ENCODE measurements at places on chromosomes 1 and 21. TPM values are rescaled to one million over a fixed set of nuclear protein-coding genes. Genes with fewer than 3 reads are reported as not detected.

DNA sequence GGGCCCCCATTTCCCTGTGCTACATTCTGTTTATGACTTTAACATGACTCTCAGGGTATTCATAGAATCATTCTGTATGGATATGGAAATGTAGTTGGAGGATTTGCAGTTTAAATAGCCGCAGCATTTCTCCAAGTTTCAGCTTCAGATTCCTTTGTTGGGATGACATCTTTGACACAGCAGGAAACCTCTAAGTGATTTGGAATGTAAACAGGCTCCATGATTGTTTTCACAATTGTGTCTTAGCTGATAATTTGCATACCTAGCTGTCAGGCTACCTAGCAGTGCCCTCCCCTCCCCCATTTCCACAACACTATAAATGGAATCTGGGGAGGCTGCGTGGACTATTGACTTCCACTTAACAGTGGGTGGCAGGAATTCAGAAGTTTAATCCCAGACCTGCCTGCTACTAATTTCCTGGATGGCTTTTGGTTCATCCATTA lies 290.2 kb downstream of the HLX start:
- DNase-seq, result no peak

DNA sequence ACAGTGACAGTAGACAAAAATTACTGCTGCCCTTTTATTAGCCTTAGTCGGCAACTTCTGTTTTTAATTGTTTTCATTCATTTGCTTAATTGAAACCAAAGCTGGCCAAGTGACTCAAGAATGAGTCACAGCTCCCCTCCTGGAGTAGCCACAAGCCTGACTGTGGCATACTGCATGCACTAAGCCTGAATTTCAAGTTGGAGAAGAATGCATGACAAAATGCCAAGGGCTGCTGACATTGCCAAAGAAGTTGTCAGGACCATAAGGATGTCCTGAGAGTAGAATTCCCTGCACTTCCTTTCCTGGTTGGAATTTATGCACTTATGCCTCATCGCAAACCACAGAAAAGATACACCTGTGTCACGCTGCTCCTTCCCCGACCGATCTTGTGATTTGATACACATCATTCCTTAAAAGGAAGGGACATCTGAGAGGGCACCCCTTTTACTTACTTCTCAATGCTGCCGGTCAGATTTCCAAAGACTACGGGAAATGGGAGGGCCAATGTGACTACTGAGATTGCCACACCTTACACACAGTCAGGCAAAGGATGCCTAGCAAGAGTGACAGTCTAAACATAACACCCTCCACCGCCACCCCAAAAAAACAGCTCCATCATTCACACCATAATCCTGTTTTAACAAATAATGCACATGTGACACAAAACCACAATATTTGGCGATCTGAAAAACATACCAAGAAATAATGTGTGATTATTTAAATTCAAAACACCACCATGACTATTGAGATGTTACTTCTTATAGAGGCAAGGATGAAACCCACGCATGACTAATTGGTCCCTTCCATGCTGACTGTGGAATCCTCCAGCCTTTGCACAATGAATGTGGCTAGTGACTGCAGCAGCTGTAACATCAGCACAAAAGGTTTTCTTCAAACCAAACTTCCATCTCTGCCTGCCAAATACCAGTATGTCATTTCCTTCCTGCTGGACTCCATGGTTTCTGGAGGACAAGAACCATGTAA lies 28.2 kb downstream of the VAV3 start:
- peak; percentile 64 for DNase-seq

GRCh38 chr1:27778056-27778455 lies 5.0 kb downstream of the STX12 start:
- DNase-seq, result no peak

DNA sequence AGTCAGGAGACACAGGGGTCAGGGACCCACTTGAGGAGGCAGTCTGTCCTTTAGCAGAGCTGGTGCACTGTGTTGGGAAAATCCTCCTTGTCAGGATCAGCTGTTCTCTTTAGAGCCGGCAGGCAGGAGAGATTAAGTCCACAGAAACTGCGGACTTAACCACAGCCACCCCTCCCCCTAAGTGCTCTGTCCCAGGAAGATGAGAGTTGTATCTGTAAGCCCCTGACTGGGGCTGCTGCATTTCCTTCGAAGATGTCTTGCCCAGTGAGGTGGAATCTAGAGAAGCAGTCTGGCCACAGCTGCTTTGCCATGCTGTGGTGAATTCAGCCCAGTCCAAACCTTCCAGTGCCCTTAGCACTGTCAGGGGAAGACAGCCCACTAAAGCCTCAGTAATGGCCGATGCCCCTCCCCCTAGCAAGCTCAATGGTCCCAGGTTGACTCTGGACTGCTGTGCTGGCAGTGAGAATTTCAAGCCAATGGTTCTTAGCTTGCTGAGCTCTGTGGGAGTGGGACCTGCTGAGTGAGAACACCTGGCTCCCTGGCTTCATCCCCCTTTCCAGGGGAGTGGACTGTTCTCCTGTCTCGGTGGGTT lies 172.8 kb downstream of the ST6GALNAC3 start:
- no peak for DNase-seq

DNA sequence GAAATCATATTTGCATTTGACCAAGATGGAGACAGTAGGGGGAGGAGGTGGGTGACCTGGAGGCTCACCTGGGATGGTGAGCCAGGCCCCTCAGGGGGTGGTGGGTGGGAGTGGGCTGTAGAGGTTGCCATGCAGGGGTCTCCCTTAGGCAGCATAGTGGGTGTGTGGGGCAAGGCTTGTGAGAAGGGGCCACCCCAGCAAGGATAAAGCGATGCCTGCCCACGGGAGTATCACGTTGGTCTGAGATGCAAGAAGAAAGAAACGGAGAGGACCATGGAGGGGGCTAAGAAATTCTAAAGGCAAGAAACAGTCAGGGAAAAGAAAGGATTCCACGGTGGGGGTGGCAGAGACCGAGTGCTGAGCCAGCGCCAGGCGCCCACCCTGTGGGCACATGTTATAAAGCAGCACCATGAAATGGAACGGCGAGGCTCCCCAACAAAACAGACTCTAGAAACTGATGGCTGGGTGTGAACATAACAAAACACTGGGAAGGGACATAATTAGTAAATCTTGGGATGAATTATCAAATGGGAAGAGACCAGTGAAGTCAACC lies 11.7 kb upstream of the C2CD2 start:
- DNase-seq, result no peak

GRCh38 chr1:59078070-59078800 lies 218.7 kb upstream of the FGGY start:
- DNase-seq, result no peak

DNA sequence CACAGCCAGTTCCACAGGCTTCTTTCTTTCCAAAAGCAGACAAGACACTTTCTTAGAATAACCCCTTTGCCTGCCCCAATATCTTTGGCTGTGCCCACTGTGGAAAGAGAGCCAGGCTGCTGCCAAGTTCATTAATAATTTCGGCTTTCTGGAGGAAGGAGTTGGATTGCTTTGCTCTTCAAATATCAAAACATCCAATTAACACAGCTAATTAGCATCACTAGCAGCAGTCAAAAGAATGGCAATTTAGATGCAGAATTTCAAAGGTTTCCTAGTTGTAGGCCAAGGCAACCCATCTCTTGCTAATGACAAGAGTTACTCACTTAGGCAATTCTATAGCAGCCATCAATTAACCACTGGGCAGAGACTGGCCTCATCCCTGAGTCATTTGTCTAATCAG lies 91.0 kb upstream of the SPATA6 start:
- DNase-seq, result no peak

DNA sequence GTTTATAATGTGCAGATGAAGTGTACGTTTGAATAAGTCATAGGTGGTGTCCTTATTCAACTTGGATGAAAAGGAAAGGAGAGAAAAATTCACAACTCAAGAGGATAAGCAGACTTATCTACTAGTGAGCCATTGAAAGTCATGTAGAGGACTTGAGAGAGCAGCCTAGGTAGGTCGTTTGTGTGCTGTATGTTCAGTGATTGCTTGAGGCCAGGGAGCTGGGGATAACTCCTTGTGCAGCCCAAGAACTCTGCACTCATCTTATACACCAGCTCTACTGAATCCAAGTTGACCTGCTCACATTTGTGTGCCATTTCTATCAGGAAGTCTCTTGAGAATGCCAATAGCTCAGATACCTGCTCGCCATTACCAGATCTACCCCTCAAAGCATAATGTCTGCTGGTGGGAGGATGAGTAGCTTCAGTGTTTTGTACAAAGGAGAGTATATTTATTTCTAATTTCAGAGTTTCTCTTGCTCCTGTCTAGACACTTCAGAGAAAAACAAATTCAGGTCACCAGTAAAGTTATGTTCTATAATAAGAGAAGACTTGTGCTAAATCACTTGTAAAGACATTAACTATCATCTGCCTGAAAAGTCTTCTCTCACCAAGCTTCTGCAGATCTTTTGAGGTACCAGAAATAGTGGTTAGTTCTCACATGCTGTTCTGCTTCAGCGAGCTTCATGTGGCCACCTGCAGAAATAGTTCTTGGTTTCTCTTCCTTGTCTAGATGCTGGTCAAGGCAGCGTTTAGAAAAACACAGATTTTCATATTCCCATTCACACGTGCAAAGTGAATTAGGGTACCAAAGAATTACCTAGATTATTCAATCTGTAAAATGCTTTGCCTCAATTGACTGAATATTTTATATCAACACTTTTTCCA lies 10.8 kb downstream of the S1PR1 start:
- DNase-seq, result no peak

GRCh38 chr1:7458946-7459345 lies 312.1 kb upstream of the VAMP3 start:
- no peak for DNase-seq

DNA sequence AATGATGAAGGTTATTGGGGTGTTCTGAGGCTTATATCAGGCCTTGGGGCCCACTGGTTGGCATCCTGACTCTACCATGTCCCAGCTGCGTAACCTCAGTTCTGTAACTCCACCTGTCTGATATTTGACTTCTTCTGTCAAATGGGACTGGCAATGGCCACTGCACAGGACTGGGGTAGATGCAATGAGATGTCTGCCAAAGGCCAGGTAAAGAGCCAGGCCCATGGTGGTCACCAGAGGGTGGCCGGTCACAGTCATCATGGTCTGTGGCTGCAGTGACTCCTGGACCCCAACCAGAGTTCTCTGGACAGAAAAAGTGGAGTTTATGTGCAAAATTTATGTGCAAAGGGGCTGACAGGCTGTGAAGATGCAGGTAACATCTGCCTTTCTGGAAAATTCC lies 173.3 kb downstream of the PTPRU start:
- DNase-seq, result no peak

DNA sequence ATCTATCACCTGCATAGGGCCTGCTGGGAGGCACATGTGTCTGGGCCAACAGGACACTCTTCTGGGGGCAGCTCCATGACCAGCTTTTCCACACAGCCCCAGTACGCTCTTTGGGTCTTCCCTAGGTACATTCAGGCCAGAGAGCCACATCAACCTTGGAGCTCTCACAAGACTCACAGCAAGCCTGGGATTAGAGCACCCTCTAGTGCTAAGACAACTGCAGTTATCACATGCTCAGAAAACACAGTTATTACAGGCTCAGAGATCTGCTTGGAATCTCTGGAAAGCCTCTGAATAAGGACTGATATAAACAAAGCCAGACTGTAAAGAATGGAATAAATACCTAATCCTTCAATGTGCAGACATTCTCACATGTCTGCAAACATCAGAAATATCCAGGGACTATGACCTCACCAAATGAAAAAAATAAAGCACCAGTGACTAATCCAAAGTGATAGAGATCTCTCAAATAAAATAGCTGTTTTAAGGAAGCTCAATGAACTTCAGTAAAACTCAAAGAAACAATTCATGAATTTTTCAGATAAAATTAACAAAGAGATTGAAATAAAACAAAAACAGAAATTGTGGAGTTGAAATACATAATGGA lies 563.9 kb upstream of the NR5A2 start:
- no peak for DNase-seq

- DNase-seq, result no peak
Observed at GRCh38 chr1:34663031-34663430, 91.8 kb upstream of the GJB5 start.

GRCh38 chr1:213541641-213542040 lies 446.1 kb upstream of the PROX1 start:
- DNase-seq, result no peak

GRCh38 chr1:177045151-177045550 lies 119.4 kb downstream of the ASTN1 start:
- DNase-seq, result no peak

DNA sequence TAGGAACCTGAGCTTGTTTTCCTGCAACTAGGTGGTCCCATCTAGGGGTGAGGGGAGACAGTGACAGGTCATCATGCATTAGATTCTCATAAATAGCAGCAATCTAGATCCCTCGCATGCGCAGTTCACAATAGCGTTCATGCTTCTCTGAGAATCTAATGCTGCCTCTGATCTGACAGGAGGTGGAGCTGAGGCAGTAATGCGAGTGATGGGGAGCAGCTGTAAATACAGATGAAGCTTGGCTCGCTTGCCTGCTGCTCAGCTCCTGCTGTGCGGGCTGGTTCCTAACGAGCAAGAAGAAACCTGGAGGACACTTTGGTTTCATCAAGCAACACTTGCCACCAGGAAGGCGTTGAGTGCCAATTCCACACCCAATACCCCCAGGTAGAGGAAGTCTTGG lies 95.1 kb upstream of the OLIG2 start:
- no peak for DNase-seq

GRCh38 chr1:29237129-29237821 lies 953 bp downstream of the PTPRU start:
- peak; percentile 93 for DNase-seq

- no peak for DNase-seq
Observed at GRCh38 chr21:29639366-29640079, 300.3 kb downstream of the GRIK1 start.

The CD1D gene
- 5.2 TPM for total RNA-seq

The RPTN gene
- total RNA-seq, result not detected

The KRTAP13-2 gene
- total RNA-seq, result not detected

The ASTN1 gene
- total RNA-seq, result 0.34 TPM

The SELL gene
- total RNA-seq, result 3.9 TPM

The WNT2B gene
- total RNA-seq, result 7.0 TPM

The GNPAT gene
- total RNA-seq, result 14.0 TPM

The CNTN2 gene
- total RNA-seq, result not detected

The S100A7A gene
- total RNA-seq, result not detected

The DIRAS3 gene
- not detected for total RNA-seq

The OSCP1 gene
- total RNA-seq, result 11.8 TPM
